ENCODE measurements at places on chromosomes 3 and 15.
A peak's percentile ranks its signal among the peaks of the same experiment; 100 is the strongest.

- DNase-seq, result no peak
Observed at GRCh38 chr3:169337500-169338078, 325.9 kb downstream of the MECOM start.

GRCh38 chr3:160796089-160796812, 40.2 kb downstream of the PPM1L start:
- DNase-seq, result no peak

- no peak for DNase-seq
Observed at GRCh38 chr15:33584797-33585196, 274.0 kb downstream of the RYR3 start.

GRCh38 chr3:71063773-71064290, 519.7 kb downstream of the FOXP1 start:
- DNase-seq, result peak; percentile 12

GRCh38 chr3:10835406-10835805, 19.4 kb downstream of the SLC6A11 start:
- DNase-seq, result no peak

GRCh38 chr3:150544041-150544440, 2.3 kb downstream of the SERP1 start:
- DNase-seq, result no peak

- DNase-seq, result no peak
Observed at GRCh38 chr3:38998086-38998485, 53.7 kb downstream of the SCN11A start.

DNA sequence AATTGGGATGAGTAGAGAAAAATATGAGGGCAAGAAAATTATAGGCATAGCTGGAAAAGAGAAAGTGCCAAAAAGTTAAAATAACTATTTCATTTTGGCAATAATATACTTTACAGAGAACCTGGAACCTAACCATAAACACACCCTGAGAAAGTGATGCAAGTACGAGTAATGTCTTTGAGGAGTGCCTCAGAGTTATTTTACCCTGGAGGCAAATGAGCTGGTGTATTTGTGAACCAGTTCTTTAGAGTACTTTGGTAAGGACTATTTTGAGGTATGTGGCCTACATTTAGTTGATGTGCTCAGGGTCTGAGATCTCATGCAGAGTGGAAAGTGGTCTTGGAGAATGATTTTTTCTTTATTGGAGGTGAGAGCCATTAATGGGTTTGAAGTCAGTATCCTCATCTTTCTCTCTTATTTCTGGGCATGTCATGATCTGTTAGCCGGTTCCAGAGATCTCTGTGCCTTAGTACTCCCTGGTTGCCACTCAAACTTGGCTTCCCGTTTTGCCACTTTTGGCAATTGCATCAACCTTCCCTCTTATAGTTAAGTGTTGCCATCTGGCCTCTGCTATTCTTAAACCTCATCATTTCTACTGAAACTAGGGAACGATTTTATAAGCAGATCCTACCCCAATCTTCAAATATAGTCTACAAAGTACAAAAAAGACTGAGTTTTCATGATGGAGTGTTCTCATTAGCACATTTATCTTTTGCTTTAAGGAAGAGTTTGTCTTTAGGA, 145.7 kb downstream of the EPHA6 start:
- no peak for DNase-seq

GRCh38 chr3:82562896-82563295, 801.5 kb upstream of the GBE1 start:
- no peak for DNase-seq

DNA sequence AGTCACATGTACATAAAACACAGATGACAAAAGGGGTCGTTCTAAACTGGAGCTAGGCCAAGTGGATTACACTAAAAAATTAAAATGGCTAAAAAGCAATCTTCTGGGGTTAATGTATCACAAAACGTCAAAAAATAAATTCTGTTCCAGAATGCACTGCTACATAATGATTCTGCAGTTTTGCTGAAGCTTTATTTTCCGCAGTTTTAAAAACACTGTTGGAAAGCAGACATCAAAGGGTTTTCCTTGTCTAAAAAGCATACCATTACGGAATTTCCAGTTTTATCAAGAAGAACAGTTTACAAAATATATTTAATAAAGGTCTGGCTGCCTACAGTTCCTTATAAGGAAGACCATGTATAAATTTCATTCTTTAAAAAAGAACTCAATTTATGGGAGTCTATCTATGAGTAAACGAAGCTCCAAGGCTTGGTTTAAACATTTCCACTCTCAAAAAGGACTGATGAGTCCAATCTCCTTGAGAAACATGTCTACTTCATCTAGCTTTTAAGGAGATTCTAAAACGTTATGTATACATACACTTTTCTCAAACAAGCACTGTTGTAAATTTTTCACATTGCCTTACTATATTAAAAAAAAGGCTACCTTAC, 1.3 kb downstream of the DMXL2 start:
- DNase-seq, result no peak

- no peak for DNase-seq
Observed at GRCh38 chr3:55439657-55440056, 47.4 kb downstream of the WNT5A start.

GRCh38 chr3:129233538-129233937, 15.9 kb upstream of the COPG1 start:
- DNase-seq, result no peak

DNA sequence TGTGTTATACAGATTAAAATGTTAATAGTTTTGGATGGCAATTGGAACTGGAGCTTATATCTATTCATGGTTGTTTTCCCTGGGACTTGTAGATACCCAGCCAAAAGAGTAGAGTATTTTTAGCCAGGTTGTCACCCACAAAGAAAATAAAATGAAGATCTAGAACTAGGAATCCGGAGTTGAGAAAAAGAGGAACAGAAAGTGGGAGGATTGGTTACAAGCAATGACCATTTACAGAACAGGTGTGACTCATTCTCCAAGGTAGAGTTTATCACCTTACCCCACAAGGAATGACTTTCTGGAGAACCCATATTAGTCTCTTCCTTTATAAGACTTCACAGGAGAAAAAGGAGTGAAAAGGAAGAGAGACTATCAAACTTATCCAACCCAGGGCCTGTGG, 99.8 kb downstream of the TMEM108 start:
- DNase-seq, result no peak

DNA sequence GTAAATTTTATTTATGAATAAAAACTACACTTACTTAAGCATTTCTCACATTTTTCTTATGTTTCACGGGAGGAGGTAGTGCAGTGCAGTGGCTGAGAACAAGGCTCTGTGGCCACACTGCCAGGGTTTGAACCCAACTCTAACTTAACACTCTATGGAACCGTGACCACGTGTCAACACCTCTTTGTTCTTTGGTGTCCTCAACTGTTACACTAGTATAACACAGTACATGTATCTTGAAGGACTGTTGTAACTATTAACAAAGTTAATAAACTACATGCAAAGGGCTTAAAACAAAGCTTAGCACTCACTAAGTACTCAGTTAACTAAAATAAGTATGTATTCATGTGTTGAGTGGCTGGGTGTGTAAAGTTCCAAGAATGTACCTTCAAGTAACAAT, 19.5 kb downstream of the CD47 start:
- no peak for DNase-seq

DNA sequence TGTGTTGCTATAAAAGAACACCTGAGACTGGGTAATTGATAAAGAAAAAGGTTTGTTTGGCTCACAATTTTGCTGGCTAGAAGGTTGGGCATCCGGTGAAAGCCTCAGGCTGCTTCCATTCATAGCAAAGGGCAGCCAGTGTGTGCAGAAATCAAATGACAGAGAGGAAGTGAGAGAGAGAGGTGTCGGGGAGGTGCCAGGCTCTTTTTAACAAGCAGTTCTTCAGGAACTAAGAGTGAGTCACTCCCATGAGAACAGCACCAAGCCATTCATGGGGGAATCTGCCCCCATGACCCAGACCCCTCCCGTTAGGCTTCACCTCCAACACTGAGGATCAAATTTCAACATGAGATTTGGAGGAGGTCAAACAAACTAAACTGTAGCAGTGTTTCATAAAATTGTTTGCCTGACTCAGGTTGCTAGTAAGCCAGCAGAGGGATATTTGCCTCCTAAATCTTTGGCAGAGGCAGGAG, 4.5 kb upstream of the PARP15 start:
- peak; percentile 23 for DNase-seq

DNA sequence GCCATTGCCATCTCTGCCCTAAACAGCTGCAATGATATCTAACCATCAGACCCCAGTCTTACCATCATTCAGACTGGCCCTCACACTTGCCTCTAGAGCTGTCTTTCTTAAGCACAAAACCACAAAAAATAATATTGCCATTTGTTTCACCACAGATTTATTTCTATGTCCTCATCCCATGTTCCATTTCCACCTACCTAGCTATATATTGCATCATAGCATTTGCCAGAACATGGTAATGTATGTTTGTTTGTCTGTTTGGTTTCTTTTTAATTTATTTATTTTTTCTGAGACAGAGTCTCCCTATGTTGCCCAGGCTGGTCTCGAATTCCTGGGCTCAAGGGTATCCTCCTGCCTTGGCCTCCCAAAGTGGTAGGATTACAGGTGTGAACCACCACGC, 18.5 kb upstream of the TUSC7 start:
- no peak for DNase-seq

GRCh38 chr15:53312707-53313106, 446.8 kb downstream of the WDR72 start:
- no peak for DNase-seq

DNA sequence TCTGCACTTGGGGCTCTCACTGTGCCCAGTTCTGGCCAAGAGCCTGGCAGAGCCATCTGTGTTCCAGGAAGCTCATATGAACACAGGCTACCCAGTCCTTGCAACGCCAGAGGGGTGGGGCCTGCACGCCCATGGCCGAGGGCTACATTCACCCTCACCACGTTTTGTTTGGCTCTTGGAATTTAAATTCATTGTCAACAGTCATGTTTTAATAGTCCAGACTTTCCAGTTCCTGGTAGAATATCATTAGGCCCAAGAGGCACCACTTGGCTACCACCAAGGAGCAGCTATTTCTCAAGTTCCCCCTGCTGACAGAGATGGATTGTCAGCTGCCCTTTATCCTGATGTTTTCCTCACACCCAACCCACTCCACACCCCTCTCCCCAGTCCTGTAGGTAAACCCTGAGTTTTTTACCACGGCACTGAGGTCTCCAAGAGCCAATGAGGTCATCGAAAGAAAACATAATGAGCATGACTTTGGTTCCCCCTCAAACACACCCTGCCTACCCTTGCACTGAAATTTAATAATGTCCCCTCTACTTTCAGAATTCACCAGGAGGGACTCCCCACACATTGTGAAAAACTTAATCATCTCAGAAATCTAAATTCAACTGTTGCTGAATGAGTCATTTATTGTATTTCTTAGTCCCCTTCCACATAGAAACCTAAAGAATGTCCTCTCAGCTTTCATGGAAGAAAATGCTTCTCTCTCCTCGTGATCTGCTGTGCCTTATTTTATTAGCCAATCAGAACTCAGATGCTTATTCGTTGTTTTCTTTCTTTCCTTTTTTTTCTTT, 125.1 kb downstream of the SHQ1 start:
- peak; percentile 7 for DNase-seq

DNA sequence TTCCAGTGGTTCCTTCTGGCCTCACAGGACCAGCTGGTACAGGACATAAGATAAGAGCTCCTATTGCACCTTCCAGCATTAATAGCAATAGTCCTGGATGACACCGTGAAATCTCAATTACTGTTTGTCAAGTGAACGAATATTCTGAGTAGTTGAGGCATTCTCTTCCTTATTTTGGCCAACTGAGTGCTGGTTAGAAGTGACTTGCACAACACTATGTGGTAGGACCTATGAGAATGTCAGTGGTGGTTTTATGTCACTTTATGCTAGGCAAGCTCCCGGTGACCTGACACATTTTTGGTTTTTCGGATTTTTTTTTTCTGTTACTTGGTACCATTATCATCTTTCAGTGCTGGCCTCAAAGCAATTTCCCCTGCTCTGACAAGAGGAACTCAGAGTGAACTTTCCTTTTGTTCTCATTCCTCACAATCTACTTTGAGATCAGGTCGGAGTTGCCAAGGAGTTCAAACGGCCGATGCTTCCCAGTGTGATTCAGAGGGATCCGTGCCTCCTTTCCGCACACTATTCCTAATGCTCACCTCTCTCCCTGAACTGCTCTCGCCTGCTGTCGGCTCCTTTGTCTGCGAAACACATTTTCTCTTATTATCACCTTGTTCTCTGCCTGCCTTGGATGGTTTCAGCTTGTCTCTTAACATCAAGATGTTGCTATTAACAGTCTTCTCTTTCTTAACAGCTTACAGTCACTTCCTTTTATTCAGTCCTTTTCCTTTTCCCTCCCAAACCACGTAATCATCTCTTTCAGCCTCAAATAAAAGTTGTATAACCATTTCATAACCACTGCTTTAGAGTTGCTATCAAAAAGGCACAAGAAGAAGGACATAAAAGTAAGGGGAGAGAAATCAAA, 35.8 kb downstream of the QTRT2 start:
- DNase-seq, result no peak

DNA sequence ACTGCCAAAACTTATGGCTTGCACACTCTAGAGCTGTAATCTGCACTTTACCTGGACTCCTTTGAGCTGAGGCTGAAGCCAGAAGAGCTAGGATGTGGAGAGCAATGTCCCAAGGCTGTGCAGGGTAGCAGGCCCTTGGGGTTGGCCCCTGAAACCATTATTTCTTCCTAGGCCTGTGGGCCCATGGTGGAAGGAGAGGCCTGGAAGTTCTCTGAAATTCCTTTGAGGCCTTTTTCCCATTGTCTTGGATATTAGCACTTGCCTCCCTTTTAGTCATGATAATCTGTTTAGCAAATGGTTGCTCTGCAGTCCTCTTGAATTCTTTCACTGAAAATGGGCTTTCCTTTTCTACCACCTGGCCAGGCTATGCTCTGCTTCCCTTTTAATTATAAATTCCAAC, 102.0 kb upstream of the SGO1 start:
- no peak for DNase-seq

DNA sequence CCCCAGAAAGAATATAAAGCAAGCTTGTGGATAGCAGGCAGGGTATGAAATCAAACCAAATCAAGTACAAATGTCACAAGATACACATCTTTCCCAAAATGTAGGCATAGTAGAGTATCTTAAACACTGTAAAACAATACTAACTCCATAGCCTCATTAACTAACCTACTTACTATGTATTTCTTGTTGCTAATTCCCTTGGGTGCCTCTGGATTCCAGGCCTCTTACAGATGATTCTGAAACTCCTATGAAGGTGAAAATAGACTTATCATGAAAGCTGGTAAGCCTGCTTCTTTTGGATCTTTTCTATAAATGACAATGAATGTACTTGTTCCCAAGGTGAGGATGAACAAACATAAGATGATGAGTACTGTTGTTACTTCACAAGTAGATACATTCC, 93.8 kb downstream of the FRMD5 start:
- DNase-seq, result no peak

- DNase-seq, result no peak
Observed at GRCh38 chr3:103873021-103873420, 1438.2 kb downstream of the ZPLD1 start.

- peak; percentile 49 for DNase-seq
Observed at GRCh38 chr3:89314454-89315098, 207.2 kb downstream of the EPHA3 start.

GRCh38 chr15:91853511-91853947, at the start of gene SLCO3A1:
Gene SLCO3A1 (plus strand): TSS chr15:91853708.
- DNase-seq, result peak; percentile 64

- no peak for DNase-seq
Observed at GRCh38 chr3:23748398-23749110, 57.2 kb upstream of the UBE2E1 start.

All from SJCRH30 (cell line).